MCF 10A (cell line): ENCODE measurements at places on chromosomes 4 and X. TPM values are rescaled to one million over a fixed set of nuclear protein-coding genes. Genes with fewer than 3 reads are reported as not detected.

- peak; percentile 33 for DNase-seq
Observed at GRCh38 chr4:127188847-127189246, 443.9 kb upstream of the INTU start.

The SLC9B2 gene
- 27.7 and 28.7 TPM in 2 replicates for total RNA-seq

GRCh38 chr4:173252024-173252935 is 81.9 kb downstream of the HMGB2 start:
- DNase-seq: peak; percentile 98

The FHIP1A gene
- total RNA-seq: 14.8 and 19.8 TPM in 2 replicates

DNA sequence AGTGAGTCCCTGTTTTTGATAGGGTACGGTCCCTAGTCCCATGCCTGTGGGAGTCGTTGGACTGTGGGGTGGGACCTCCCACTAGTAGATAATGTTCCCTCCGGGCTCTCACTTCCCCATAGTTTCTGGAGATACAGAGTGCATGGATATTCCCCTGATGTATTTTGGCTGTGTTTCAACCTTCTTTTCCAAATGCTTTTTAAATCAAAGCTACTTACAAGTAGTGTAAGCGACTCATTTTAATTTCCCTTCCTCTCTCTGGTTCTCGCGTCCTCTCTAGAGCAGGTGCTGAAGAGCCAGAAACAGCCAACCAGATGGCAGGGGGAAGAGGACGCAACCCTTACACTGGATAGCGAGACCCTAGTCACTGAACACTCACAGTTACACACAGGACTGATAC is 79.2 kb downstream of the ZNF827 start:
- no peak for DNase-seq

DNA sequence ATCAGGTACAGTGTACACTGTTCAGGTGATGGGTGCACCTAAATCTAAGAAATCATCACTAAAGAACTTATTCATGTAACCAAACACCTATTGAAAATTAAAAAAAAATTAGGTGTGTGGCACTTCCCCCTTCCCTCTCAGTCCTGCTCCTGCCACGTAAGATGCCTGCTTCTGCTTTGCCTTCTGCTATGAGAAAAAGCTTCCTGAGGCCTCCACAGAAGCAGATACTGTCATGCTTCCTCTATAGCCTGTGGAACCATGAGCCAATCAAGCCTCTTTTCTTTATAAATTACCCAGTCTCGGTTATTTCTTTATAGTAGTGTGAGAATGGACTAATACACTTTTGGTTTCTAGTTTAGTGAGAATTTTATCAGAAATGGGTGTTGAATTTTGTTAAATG is 459.8 kb upstream of the DIPK2B start:
- DNase-seq: no peak

DNA sequence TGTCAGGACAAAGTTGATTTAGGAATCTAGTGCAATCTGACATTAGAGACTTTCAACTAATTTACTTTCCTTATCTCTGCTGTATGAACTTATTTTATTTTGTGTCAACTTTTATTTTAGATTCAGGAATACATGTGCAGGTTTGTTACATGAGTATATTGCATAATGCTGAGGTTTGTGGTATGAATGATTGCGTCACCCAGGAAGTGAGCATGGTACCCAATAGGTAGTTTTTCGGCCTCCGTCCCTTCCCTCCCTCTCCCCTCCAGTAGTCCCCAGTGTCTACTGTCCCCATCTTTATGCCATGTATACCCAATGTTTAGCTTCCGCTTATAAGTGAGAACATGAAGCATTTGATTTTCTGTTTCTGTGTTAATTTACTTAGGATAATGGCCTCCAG is 68.7 kb upstream of the TEX13D start:
- peak; percentile 36 for DNase-seq

GRCh38 chr4:120158046-120158445 is 91.4 kb upstream of the MAD2L1 start:
- peak; percentile 2 for DNase-seq

The CCSER1 gene
- 0.63 and 0.74 TPM in 2 replicates for total RNA-seq

GRCh38 chr4:161419822-161420221 is 744.0 kb downstream of the FSTL5 start:
- DNase-seq: peak; percentile 8

The PGAM4 gene
- total RNA-seq: not detected in 2 replicates

DNA sequence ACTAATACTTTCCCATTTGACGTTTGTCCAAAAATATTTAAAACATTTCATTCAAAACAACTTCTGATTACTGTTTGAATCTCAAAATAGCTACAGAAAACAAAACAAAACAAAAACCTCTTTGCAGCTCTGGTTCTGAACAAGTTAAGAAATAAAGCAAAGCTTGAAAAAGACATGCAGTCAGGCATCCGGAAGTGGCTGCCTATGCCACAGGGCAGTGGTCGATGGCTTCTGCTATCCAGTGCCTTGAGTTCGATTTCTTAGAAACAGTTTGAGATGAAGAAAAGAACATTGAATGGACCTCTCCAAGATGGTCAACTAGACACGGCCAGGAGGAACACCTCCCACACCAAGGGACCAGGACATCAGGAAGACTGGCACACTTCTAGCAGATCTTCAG is 125.3 kb downstream of the SCFD2 start:
- DNase-seq: no peak

DNA sequence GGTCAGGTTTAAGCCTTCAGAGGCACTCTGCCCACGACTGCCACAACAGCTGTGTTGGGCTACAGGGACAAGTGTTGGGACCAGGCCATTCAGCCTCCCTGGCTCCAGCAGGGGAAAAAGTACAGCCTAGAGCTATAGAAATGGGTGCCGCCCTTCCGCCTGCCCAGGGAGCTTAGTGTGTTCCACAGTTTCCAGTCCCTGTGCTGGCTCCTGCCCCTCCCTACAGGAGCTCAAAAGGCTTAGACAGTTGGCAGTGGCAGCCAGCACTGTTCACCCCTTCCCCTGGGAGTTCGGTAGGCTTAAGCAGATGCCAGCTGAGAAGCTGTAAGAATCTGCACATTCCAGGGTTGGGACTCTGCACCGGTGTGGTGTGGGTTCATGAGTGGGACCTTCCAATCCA is 408.2 kb upstream of the INTU start:
- DNase-seq: no peak

DNA sequence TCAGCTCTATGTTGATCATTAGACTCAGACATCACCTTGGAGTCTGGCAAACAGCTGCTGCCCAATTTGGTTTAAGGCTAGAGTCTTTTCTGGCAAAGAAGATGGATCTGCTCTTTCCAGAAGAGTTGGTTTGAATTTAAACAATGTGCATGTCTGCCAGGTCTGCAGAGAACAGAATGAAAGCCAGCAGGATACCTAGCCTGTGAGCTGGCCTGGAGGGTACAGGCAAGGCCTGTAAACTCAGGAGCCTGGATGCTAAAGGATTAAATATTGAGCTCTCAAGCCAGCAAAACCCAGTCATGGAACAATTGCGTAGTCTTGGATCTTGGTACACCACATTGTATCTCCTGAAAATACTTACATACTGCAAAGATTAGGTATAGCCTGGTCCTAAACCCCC is 15.6 kb upstream of the PDLIM3 start:
- no peak for DNase-seq

DNA sequence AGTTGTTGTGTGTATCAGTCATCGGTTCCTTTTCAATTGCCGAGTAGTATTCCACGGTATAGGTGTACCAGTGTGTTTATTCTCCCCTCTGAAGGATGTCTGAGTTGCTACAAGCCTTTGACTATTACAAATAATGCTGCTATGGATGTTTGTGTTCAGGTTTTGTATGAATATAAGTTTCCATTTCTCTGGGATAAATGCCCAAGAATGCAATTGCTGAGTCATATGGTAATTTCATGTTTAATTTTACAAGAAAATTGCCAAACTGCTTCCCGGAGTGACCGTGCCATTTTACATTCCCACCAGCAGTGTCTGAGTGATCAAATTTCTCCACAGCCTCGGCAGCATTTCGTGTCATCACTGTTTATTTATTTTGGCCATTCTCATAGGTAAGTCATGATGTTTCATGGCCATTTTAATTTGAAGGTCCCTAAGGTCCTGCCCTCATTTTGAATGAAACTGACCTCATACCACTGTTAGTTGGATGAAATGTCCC is 73.9 kb downstream of the IRF2 start:
- peak; percentile 95 for DNase-seq

DNA sequence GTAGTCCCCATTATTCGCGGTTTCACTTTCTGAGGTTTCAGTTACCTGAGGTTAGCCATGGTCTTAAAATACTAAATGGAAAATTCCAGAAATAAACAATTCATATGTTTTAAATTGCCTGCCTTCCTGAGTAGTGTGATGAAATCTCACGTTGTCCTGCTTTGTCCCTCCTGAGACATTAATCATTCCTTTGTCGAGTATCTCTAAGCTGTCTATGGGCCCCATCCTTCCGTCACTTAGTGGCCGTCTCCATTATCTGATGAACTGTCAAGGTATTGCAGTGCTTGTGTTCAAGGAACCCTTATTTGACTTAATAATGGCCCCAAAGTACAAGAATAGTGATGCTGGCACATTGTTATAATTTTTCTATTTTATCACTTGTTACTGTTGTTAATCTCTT is 94.8 kb downstream of the ADGRL3 start:
- no peak for DNase-seq

DNA sequence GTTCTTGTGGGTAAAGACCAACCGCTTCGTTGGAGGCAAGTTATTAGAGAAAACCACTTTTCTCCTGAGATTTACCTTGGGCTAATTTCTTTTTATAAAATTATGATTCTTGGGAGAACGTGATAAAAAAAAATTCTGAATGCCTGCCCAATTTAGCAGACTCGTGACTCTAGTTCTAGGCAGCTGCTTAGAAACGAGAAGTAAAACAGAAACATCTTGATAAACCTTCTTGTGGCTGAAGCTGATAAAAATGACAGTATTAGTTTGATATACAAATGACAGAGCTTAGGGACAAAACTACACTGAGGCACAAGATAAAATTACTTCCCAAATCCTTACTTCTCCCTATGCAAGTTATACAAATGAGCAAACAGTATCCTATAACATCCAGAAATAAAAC is 458.9 kb upstream of the TEX13C start:
- DNase-seq: no peak

- no peak for DNase-seq
Observed at GRCh38 chr4:53695540-53696463, 104.5 kb upstream of the LNX1 start.

The SHOX gene
- total RNA-seq: not detected in 2 replicates

DNA sequence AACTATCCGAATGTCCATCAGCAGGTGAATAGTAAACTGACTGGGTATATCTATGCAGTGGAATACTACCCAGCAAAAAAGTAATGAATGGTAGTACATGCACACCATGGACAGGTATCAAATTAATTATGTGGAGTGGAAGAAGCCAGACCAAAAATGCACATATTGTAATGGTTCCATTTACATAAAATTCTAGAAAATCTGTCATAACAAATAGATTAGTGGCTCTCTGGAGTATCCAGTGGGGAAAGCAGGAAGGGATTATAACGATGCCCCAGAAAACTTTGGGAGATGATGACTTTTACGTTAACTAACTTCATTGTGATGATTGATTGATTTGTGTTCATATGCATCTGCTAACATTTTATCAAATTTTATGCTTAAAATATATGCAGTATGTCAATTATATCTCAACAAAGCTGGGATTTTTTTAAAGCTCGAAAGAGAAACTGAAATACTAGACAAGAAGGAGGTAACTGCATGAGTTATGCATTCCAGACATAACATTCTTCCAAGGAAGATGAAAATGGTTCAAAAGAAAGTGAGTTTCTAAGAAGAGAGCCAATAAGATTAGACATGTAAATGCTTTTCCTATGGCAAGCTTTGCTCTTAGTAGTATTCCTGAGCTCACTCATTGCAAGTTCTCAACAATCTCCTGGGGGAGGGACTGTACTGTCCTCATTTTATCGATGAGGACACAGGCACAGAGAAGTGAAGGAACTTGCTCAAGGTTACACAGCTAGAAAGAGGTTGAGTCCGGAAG is 58.6 kb upstream of the MSX1 start:
- DNase-seq: no peak

The ELK1 gene
- 48.8 and 51.7 TPM in 2 replicates for total RNA-seq

DNA sequence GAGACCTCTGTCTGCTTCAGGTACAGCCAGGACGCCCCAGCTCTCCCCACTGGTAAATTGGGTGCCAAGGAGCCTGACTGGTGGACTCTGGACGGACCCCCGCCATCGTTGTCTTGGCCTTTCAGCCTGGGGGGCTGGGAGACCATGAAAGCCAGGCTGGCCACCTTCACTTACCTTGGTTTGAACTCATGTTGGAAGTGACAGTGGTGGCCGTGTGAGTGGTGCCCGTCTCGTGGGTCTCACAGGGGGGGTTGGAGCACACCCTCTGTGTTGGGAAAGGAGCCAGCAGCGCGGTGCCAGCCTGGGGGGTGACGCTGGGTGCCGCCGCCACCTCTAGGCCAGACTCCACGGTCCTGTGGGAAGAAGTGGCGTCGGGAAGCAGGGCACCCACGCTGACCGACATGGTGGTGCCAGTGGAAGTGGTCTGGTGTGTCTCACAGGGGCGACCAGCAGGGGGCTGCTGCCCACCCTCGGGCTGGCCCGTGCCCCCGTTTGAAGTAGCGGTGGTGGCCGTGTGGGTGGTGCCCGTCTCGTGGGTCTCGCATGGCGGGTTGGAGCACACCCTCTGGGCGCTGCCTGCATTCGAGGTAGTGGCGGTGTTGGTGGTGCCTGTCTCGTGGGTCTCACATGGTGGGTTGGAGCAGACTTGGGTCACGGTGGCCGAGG is 9.6 kb upstream of the RENBP start:
- DNase-seq: no peak

The ADRA2C gene
- 0.28 and 0.32 TPM in 2 replicates for total RNA-seq

DNA sequence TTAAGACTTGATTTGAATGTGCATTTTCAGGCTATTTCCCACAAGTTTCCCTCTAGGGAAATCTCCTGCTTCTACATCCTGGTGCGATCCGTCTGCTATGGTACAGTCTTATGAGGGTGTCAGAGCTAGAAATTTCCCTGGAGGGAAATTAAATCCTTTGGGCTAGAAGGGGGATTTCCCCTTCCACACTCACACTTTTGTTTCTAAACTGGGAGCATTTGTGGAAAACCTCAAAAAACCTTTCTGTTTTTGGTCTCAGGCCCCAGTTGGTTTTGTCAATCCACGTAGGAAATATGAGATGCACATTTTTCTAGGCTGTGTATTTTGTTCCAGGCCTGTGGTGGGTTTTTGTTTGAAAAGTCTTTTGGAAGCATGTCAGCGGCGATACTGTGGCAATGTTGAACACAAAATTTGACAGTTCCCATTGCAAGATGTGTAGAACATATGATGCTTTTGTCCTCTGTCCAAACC is 17.8 kb downstream of the HMGB3 start:
- no peak for DNase-seq

The ARHGAP6 gene
- total RNA-seq: not detected in 2 replicates

The FAM156B gene
- 13.3 and 16.5 TPM in 2 replicates for total RNA-seq

- DNase-seq: no peak
Observed at GRCh38 chr4:15035159-15035558, 32.9 kb downstream of the CPEB2 start.

The NDP gene
- total RNA-seq: not detected in 2 replicates
